ENCODE measurements at places on chromosomes 2 and 18.

DNA sequence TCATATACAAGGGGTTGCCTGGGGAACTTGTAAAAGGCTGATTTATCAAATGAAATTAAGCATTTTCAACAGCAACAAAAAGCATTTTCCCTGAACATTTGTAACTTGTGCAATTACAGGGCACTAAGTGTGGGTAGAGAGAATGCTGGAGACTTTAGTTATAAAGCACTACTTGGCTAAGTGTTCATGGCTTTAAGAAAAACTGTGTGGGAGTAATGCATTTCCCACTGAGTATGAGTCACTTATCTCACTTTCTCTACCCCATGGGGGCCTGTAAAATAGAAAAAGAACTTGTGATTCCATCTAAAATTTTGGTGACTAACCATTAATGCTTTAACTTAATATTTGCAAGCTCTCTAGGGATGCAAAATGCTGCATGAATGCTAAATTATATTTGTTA, 193.4 kb downstream of the CCDC102B start:
- H3K4me1 ChIP-seq: no peaks in the 10 kb centered on the region
- H3K27me3 ChIP-seq: no peaks in the 10 kb centered on the region
- no peak overlapping the region for H3K4me3 ChIP-seq
- H3K36me3 ChIP-seq: no peaks in the 10 kb centered on the region
- DNase-seq: no peak
- no peak overlapping the region for H3K27ac ChIP-seq

GRCh38 chr2:150491430-150491829, 4.0 kb upstream of the RND3 start:
- no peak overlapping the region for H3K4me3 ChIP-seq
- no peak overlapping the region for H3K27ac ChIP-seq
- H3K27me3 ChIP-seq: no peaks in the 10 kb centered on the region
- no peaks in the 10 kb centered on the region for H3K4me1 ChIP-seq
- DNase-seq: no peak
- no peaks in the 10 kb centered on the region for H3K36me3 ChIP-seq

GRCh38 chr18:27797484-27797883, 379.4 kb downstream of the CDH2 start:
- no peak for DNase-seq
- H3K36me3 ChIP-seq: no peaks in the 10 kb centered on the region
- H3K27me3 ChIP-seq: no peaks in the 10 kb centered on the region
- H3K4me1 ChIP-seq: no peaks in the 10 kb centered on the region
- H3K4me3 ChIP-seq: no peak overlapping the region

DNA sequence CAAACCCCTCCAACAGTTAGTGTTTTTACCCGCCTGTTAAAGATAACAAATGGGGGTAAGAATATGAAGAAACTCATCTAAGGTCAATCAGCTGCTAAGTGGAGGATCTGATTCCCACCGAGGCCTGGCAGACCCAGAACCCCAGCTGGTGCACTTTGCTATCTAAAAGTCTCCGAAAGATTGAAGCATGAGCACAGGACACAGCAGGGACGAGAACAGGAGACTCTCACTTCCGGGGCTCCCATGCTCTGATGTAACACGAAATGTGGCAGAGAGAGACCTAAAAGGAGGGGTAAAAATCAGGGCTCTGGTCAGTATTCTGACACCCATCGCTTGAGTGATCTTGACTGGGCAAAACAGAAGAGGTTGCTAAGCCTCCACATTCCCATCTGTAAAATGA, 119.7 kb downstream of the PDCL3 start:
- no peak for DNase-seq
- no peaks in the 10 kb centered on the region for H3K36me3 ChIP-seq
- H3K27me3 ChIP-seq: no peaks in the 10 kb centered on the region
- no peak overlapping the region for H3K27ac ChIP-seq
- H3K4me3 ChIP-seq: no peak overlapping the region

- no peak overlapping the region for H3K27ac ChIP-seq
- H3K27me3 ChIP-seq: no peaks in the 10 kb centered on the region
- no peak overlapping the region for H3K4me3 ChIP-seq
- no peaks in the 10 kb centered on the region for H3K36me3 ChIP-seq
- peaks cover 13% of the 10 kb centered on the region for H3K4me1 ChIP-seq
- no peak for DNase-seq
Observed at GRCh38 chr2:201057715-201058248, 13.7 kb downstream of the HYCC2 start.

DNA sequence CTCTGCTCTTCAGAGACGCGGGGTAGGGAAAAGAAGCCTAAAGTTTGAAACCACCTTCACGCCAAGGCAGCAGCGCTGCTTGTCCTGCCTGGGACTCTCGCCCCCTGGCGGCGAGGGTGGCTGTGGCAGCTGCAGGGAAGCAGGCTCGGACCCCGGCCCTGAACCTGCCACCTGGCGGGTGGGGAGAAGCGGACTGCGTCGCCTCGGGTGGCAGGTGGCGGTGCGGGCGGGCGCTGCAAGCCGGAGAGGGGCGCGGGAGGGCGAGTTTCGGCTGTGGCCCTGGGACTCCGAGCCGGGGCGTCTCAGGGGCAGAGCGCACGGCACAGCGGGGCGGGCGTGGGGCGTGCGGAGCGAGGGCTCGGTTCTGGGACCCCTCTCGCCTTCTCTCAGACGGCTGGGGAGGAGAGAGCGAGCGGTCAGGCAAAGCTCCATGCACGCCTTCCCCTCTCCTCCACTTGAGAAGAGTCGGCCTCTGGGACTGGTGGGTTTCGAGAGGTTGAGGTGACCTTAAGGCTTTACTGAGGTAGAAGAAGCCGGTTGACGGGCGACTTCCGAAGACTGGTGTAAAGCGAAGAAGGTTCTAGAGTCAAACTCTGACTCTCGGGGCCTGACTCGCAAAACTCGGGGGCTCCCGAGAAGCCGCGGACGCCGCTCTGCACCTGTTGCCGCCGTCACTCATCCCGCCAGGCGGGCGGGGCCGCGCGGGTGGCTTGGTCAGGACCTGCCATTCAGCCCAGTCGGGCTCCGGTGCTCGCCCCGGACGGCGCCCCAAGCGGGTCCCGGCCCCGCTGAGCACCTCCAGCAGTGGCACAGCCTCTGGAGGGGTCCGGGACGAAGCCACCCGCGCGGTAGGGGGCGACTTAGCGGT, 1.1 kb upstream of the BOLL start:
- H3K27me3 ChIP-seq: no peaks in the 10 kb centered on the region
- no peaks in the 10 kb centered on the region for H3K36me3 ChIP-seq
- H3K27ac ChIP-seq: peak overlapping the region; percentile 60
- H3K4me1 ChIP-seq: no peaks in the 10 kb centered on the region
- peak overlapping the region; percentile 64 for H3K4me3 ChIP-seq
- peak; percentile 55 for DNase-seq

- no peaks in the 10 kb centered on the region for H3K36me3 ChIP-seq
- no peak overlapping the region for H3K27ac ChIP-seq
- H3K4me3 ChIP-seq: no peak overlapping the region
- no peaks in the 10 kb centered on the region for H3K27me3 ChIP-seq
- H3K4me1 ChIP-seq: no peaks in the 10 kb centered on the region
- DNase-seq: no peak
Observed at GRCh38 chr2:224211181-224211480, 172.0 kb upstream of the SERPINE2 start.

DNA sequence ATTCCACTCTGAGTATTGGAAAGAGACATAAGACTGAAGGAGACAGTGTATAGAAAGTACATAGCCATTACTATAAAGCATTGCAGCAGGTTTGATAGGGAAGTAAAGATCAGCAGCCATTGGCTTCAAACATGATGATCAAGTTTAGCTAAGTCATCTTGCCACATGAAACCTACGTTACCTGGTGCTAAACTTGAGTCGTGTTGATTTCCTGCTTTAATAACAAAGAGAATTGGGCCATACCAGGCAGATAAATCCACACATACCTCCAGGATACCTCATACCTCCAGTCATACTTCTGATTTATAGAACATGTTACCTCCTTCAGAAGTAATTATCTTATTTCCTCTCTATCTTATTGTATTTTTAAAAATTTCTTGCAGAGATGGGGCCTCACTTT, 10.3 kb upstream of the KYNU start:
- H3K36me3 ChIP-seq: no peaks in the 10 kb centered on the region
- no peaks in the 10 kb centered on the region for H3K27me3 ChIP-seq
- no peak overlapping the region for H3K4me3 ChIP-seq
- H3K4me1 ChIP-seq: no peaks in the 10 kb centered on the region
- H3K27ac ChIP-seq: no peak overlapping the region

- H3K4me3 ChIP-seq: no peak overlapping the region
- no peaks in the 10 kb centered on the region for H3K4me1 ChIP-seq
- H3K27me3 ChIP-seq: no peaks in the 10 kb centered on the region
- DNase-seq: no peak
- no peak overlapping the region for H3K27ac ChIP-seq
Observed at GRCh38 chr2:240405133-240405532, 30.3 kb upstream of the GPC1 start.

GRCh38 chr18:34991152-34991551, 50.1 kb upstream of the MAPRE2 start:
- H3K27me3 ChIP-seq: no peaks in the 10 kb centered on the region
- H3K27ac ChIP-seq: no peak overlapping the region
- no peak for DNase-seq
- H3K4me3 ChIP-seq: no peak overlapping the region
- no peaks in the 10 kb centered on the region for H3K4me1 ChIP-seq

DNA sequence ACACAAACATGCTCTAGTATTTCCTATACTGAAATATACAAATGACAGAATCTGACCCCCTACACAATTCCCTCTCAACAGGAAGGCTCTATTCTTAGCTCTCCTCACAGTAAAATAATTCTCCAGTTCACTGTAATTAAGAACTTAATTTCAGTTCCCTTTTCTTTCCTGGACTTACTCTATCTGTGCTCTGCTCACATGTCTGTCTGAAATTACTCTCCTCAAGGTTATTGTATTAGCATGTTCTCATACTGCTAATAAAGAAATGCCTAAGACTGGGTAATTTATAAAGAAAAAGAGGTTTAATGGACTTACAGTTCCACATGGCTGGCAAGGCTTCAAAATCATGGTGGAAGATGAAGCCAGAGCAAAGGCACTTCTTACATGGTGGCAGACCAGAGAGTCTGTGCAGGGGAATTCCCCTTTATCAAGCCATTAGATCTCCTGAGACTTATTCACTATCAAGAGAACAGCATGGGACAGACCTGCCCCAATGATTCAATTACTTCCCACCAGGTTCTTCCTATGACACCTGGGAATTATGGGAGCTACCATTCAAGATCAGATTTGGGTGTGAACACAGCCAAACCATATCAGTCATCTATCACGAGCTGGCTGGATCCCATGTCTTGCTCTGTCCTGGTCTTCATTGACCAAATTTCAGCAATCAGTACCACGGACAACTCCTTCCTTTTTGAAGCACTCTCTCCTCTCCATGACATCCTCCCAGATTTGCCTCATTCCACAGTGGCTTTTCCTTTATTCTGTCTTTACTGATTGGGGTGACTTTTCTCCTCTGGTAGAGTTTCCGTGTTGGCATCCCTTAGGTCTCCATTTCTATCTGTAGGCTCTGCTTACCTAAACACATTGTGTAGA, 110.9 kb downstream of the GALR1 start:
- no peaks in the 10 kb centered on the region for H3K4me1 ChIP-seq
- no peak for DNase-seq
- H3K27me3 ChIP-seq: no peaks in the 10 kb centered on the region
- no peak overlapping the region for H3K4me3 ChIP-seq

GRCh38 chr18:76463358-76463757, 31.7 kb downstream of the ZNF516 start:
- H3K27me3 ChIP-seq: no peaks in the 10 kb centered on the region
- no peak for DNase-seq
- peaks cover 53% of the 10 kb centered on the region for H3K4me1 ChIP-seq
- H3K4me3 ChIP-seq: no peak overlapping the region
- no peak overlapping the region for H3K27ac ChIP-seq
- no peaks in the 10 kb centered on the region for H3K36me3 ChIP-seq

DNA sequence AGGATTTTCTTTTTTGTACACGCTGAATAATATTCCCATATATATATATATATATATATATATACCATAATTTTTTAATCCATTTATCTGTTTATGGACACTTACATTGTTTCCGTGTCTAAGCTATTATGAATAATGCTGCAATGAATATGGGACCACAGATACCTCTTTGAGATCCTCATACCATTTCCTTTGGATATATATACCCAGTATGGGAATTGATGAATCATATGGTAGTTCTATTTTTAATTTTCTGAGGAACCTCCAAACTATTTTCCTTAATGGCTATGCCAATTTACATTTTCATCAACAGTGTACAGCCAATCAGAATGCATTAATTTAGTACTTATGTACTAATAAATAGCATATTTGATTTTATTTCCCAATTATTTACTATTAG, 53.1 kb downstream of the MERTK start:
- no peak for DNase-seq
- H3K4me1 ChIP-seq: peaks cover 28% of the 10 kb centered on the region
- H3K27ac ChIP-seq: no peak overlapping the region

DNA sequence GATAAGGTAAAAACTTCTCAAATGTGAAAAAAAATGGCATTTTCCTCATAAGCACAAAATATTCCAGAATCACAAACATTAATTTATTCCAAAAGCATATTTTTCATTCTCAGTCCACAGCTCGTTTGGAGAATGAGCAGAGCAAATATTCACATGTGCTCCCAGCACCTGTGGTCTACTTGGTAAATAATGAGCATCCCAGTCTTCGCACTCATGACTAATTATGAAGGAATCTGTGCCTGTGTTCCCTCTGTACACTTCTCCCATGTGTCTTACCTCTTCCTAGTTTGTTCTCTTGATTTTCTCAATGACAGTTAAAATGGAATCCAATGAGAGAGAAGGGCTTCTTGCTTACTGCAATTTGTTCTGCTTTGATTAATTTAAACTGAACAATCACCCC, 671.0 kb upstream of the SOX11 start:
- H3K4me1 ChIP-seq: no peaks in the 10 kb centered on the region
- H3K27ac ChIP-seq: no peak overlapping the region
- DNase-seq: no peak
- H3K4me3 ChIP-seq: no peak overlapping the region
- no peaks in the 10 kb centered on the region for H3K27me3 ChIP-seq
- no peaks in the 10 kb centered on the region for H3K36me3 ChIP-seq

- no peak overlapping the region for H3K27ac ChIP-seq
- no peaks in the 10 kb centered on the region for H3K27me3 ChIP-seq
- DNase-seq: no peak
- no peaks in the 10 kb centered on the region for H3K36me3 ChIP-seq
Observed at GRCh38 chr2:119929537-119929936, 83.3 kb upstream of the EPB41L5 start.

GRCh38 chr2:147515213-147515612, 329.6 kb upstream of the ACVR2A start:
- no peak overlapping the region for H3K4me3 ChIP-seq
- H3K4me1 ChIP-seq: no peaks in the 10 kb centered on the region
- H3K27me3 ChIP-seq: no peaks in the 10 kb centered on the region
- H3K36me3 ChIP-seq: no peaks in the 10 kb centered on the region
- no peak for DNase-seq
- H3K27ac ChIP-seq: no peak overlapping the region

- H3K36me3 ChIP-seq: no peaks in the 10 kb centered on the region
Observed at GRCh38 chr2:231531883-231532755, 1.9 kb upstream of the NMUR1 start.

DNA sequence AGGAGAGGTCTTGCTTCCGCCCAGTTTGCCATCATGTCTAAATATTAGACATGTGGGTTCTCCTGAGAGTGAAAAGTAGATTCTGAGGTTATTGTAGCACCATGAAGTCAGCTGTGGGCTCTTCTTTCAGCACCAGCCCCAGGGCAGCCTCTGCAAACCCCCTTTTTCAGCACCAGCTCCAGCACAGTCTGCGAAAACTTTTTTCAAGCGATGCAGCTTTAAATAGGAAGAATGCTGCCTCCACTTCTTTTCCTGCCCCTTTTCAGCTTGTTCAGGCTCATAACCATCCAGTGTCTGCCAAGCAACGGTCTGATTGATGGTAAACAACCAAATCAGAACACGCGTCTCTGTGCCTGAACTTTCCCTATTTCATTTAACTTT, at the start of gene COL5A2:
COL5A2 (minus strand) TSS at position 192 of the 381 bp plus-strand sequence; CDS start at position 35, 157 bp downstream.
- H3K27ac ChIP-seq: peak within 1 kb of the TSS; percentile 6
- no peaks in the 10 kb centered on the region for H3K27me3 ChIP-seq
- H3K4me1 ChIP-seq: no peaks in the 10 kb centered on the region
- no peaks in the 10 kb centered on the region for H3K36me3 ChIP-seq
- peak within 1 kb of the TSS; percentile 43 for H3K4me3 ChIP-seq
